Substantia nigra (tissue), 51 donors: ENCODE measurements at places on chromosomes 7 and 10.
A peak's percentile ranks its signal among the peaks of the same experiment; 100 is the strongest.

- no peak for DNase-seq
Measured at GRCh38 chr10:127986531-127987466, 79.9 kb downstream of the PTPRE start.

DNA sequence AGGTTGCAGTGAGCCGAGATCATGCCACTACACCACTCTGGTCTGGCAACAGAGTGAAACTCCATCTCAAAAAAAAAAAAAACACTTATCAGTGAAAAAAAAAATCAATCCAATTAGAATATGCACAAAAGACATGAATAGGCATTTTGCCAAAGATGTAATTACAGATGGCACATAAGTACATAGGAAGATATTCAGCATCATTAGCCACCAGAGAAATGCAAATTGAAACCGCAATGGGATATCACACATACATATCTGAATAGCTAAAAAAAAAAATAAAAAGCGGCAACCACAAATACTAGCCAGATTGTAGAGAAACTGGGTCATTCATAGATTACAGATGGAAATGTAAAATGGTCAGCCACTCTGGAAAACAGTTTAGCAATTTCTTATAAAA, 1310.8 kb downstream of the XPNPEP1 start:
- no peak for DNase-seq

DNA sequence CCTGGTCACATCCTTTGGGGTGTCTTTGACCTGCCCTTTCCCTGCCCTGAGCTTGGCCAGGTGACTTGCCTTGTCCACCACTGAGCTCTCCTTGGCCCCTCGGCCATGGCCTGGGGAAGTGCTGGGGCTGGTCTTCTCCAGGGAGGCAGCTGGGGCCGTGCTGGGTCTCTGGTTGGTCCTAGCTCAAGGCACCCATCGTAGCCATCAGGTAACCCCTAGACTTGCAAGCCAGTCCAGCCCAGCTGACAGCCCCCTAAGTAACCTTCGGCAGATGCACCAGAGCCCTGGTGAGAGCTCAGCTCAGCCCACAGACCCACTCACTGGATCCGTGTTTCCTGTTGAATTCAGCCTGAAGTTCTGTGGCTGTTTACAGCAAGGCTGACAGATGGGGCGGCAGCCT, 176.2 kb upstream of the SHH start:
- DNase-seq, result no peak

- no peak for DNase-seq
Measured at GRCh38 chr7:31954500-31954899, 115.7 kb downstream of the PDE1C start.

- DNase-seq, result no peak
Measured at GRCh38 chr10:73099141-73099540, 2.5 kb upstream of the P4HA1 start.

DNA sequence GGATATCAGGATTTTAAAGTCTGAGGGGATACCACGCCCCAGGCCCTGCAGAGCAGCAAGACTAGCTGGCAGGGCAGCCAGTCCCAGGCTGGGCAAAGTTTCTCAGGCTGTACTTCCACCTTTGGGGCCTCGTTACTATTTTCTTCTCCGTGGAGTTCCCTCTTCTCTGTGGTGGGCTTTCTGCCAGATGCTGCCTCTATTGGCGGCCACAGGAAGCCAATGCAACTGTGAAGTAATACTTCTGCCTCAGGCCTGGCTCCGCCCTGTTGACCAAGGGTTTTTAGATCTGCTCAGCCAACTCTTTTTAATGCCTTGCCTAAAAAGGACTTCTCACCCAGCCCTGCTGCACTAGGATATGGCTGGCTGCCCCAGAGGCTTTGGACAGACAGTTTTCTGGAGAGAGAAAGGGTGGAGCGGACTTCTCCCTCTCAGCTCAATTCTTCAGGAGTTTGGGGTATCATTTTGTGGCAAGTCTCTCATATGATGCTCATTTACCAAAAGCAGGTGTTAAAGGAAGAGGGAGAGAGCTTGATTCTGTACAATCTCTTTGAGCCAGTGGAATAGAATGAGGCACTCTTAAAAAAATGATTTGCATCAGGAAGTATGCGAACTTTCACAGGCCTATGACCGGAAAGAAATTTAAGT, 67.4 kb downstream of the HHEX start:
- peak; percentile 51 for DNase-seq

DNA sequence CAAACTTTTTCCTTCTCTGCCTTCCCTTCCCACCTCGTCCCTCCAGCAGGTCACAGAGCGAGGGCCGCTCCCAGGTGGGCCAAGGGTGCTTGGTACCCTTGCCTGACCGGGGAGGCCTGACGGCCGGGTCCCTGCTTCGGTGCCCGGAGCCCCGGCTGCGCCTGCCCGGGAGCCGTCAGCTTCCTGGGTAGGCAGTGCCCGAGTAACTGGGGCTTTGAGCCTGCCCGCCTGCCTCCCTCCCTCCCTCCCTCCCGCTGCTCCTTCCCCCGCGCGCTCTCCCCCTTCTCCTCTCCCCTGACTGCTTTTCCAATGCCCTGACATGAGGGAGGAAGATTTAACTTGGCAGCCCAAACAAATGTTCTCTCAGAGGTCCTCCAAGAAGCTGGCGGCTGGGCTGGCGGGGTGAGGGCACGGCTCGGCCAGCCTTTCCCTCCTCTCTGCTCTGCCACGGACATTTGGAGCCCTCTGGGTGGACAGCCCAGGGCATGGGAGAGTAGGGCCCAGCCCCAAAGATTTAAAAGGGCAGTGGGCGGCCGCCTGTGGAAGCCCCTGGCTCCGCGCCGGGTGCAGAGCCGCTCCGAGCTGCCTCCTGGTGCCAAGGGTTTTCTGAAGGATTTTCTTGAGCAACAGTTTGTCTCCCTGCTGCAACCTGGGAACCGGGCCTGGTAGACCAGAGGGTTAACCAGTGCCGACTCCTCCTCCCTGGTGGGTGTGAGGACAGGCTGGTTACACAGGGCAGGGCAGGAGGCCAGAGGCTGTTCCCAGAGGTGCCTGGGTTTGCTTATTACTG, 2.0 kb downstream of the ZMIZ1 start:
- DNase-seq, result peak; percentile 52

- DNase-seq, result no peak
Measured at GRCh38 chr10:62238880-62239279, 29.8 kb downstream of the RTKN2 start.

DNA sequence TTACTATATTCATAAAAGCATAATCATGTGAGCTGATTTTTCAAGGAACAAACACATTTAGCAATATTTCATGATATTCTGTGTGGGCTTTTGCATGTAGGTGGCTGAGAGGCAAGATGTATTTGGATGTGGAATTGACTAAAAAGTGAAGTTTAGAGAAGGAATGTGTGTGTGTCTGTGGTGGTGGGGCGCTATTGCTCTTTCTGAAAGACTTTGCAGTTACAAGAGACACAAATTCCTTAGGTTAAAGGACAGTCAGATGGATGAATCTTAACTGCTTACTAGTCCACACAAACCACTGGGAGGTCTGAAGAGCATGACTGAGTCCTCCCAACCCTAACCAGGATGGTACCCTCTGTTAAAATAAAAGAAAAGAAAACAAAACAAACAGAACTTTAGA, 200.1 kb downstream of the SDHAF3 start:
- no peak for DNase-seq

GRCh38 chr10:118542745-118543144, 52.7 kb downstream of the PRLHR start:
- no peak for DNase-seq

DNA sequence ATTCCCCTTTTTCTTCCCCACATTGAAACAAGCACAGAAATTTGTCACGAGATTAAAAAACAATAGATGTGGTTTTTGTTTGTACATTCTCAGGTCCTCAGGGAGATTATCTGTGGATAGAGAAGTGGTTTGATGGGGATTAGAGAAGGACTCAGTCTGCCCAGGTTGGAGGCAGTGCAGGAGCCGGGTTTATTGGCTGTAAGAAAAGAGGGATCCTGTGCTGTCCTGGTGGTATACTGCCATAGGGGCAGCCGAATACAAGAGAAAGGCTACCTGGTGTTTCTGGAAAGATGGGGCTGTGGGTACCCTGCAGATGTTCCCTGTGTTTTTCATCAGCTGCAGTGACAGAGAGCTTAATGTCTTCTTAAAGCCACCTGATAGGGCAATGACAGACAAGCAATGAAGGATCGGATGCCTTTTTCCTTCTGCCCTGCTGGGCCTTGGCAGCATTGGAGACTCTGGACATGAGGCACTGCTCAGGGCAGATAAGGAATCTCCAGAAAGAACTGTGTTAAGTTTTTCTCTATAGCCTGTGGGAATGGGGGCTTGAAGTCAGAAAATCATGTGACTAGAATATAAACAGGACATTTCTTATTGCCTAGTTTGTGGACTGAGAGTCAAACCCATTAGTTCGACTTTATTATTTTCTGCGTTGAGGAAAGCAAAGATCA, 18.1 kb upstream of the GPR141 start:
- DNase-seq, result no peak

- peak; percentile 61 for DNase-seq
Measured at GRCh38 chr7:97027427-97028234, 3.0 kb upstream of the DLX5 start.
